T-helper 2 cell treated with Interferon-gamma antibody and Interleukin-4, amounts not matched to agents 100 ng/mL and 5 ng/mL, for 36 hours (primary cell): ENCODE measurements at places on chromosomes 16 and 17. TPM values are rescaled to one million over a fixed set of nuclear protein-coding genes. Genes with fewer than 3 reads are reported as not detected.

Gene PIPOX
- 1.8 and 1.9 TPM in 2 replicates for total RNA-seq

Gene KCNH4
- 0.11 and 0.16 TPM in 2 replicates for total RNA-seq

Gene CD300LB
- total RNA-seq: not detected in 2 replicates

Gene FBXW10
- total RNA-seq: not detected in 2 replicates

Gene MED9
- total RNA-seq: 12.5 and 14.6 TPM in 2 replicates

Gene HOXB6
- 0.30 TPM in 1 of 2 replicates, not detected in the other for total RNA-seq

Gene SAMD14
- 0.98 and 1.1 TPM in 2 replicates for total RNA-seq

Gene SLC22A31
- total RNA-seq: 1.4 and 2.5 TPM in 2 replicates

Gene TOM1L1
- total RNA-seq: 0.16 and 0.68 TPM in 2 replicates

Gene OR4D1
- total RNA-seq: 0.27 and 0.34 TPM in 2 replicates

Gene ABCA10
- 0.64 TPM in 2 replicates for total RNA-seq

Gene TMEM238L
- not detected in 2 replicates for total RNA-seq
